ENCODE measurements at places on chromosomes 5 and 9.

DNA sequence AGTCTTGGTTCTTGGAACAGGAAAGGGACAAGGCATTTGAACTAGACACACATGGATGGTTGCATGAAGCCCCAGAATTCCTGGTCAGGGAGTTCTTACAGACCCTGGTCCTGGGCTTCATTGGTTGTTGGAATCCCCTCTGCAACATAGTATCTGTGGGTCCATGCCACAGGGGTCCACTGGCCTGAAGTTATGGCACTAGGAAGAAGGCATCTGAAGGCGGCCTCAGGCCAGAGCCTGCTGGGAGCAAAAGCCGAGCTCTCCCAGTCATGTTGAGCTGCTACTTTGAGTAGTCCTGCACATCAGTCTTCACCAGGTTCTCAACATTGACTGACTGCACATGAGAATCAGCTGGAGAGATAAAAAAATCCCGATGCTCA lies 71.1 kb upstream of the PITX1 start:
- DNase-seq = no peak

DNA sequence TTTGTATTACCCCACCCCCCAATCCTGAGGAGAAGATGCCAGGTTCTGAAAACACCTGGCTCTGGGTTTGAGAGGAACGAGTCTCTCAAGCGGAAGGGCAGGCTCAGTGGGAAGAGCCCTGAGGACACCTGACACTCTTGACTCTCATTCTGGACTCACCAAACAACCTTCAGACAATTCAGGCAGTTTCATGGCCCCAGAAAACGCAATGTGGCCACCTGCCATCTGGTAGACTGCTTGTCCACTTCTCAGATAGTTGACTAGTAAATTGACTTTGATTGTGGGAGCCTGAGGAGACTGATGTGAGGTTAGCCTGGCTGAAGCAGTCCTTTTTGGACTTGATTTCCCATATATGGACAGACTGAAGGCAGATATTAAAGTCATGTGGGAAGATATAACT lies 117.5 kb upstream of the FSTL4 start:
- DNase-seq = no peak

GRCh38 chr9:137760426-137760825 lies 117.2 kb upstream of the CACNA1B start:
- no peak for DNase-seq

DNA sequence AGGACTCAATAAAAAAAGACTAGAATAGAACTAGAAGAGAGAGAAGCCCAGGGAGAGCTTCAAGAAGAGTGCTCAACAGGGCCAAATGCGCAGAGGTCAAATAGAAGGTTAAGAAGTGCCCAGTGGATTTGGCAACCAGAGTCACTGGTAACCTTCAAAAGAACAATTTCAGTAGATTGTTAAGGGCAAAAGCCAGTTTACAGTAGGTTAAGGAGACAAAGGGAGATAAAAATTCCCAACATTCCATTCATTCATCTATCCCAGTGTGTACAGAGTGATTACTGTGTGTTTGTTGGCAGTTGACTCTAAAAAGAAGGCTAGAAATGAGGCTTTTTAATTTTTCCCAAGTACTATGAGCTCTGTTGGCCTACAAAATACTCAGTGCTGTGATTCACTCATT lies 69.4 kb downstream of the RIGI start:
- DNase-seq = no peak

- no peak for DNase-seq
Measured at GRCh38 chr9:92730897-92731296, 33.7 kb downstream of the BICD2 start.

DNA sequence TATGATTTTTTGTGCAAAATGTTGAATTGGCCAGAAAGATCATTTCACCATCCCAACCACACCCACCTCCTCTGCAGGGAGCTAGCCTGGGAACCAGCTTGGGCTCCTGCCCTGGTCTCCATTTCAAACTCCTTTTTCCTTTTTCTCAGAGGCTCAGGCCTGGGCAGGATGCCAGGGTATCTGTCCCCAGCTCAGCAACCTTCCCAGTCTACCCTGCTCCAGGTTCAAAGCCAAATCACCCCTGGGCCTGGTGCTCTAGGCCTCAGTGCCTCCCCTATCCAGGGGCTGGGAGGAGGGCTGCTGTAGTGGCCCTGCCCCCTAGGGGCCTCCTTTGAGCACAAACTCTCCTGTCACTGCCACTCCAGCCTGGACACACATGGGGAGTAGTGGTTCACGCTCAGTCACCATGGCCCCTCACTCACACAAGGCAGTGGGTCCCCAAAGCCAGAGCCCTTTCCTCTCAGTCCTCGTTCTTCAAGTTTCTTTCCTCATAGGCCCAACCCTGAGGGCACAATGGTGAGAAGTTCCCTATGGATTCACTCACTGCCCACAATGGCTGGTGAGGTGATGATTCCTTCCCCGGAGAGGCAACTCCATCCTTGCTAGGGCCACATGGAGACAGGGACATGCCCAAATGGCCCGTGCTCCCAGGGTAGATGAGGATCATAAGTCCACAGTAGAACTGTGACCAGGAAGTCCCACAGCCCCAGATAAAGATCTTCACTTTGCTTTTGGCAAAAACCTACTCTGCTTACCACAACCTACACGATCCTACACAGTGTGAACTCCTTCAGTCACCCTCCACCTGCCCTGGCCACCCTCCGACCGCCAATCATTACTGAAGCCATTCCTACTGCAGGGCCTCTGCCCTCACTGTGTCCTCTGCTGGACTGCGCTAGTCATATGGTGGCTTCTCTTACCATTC lies 1.6 kb upstream of the ST6GALNAC4 start:
- no peak for DNase-seq

DNA sequence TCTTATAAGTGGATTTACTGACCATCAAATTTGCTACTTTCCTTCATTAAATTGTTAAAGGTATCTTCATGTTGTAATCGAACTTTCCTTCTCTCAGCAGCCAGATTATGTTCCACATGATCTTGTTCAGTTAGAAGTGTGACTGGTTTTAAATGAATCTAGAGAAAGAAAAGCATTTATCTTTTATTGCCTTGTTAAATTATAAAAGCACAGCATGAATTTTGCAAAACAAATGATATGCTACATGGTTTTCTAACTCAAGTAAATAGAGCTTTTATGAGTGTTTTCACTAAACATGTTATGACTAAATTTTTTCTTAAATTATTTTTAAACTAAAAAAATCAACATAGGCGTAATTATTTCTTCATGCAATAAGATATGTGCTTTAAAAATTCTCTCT lies 34.1 kb downstream of the ACOT12 start:
- no peak for DNase-seq

DNA sequence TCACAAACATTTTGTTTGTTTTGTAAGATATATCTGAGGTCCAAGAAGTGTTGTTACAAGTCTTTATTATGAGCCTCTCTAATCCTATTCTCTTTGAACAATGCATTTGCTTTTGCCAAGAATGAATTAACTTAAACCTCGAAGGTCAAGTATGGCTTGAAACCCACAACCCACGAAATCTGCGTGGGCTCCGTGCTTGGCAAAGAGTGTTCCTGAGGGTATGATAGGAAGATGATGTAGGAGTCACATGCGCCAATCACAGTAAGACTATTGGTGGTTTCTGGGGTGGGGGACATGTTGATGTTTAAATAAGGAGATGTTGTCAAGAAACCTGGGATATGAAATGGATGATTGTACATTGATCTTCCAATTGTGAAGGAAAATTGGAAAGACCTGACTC lies 330.8 kb upstream of the RFX3 start:
- DNase-seq = no peak

DNA sequence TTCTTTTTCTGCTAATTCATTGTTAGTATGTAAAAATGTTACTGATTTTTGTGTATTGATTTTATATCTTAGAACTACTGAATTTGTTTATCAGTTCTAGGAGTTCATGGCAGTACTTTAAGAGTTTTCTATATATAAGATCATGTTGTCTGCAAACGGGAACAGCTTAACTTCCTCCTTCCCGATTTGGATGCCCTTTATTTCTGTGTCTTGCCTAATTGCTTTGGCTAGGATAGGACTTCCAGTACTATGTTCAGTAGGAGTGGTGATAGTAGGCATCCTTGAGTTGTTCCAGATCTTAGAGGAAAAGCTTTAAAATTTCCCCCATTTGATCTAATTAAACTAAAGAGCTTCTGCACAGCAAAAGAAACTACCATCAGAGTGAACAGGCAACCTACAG lies 20.1 kb downstream of the RCL1 start:
- DNase-seq = no peak

DNA sequence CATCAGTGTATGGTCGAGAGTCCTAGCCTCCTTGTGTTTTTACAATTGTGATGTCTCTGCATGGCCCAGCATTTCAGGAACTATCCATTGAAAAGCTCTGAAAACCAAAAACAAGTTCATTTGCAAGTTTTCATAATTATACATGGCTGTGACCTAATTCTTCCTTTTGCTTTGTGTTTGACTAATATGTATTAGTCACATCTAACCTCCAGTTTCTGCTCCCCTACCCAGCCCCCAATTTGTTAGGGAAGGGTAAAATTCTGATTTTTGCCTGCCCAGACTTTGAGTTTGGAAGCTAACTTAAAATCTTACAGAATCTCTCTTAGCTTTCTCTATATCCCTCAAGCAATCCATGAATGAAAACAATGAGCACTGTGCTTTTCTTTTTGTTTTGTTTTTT lies 128.2 kb upstream of the SEMA6A start:
- DNase-seq = no peak

DNA sequence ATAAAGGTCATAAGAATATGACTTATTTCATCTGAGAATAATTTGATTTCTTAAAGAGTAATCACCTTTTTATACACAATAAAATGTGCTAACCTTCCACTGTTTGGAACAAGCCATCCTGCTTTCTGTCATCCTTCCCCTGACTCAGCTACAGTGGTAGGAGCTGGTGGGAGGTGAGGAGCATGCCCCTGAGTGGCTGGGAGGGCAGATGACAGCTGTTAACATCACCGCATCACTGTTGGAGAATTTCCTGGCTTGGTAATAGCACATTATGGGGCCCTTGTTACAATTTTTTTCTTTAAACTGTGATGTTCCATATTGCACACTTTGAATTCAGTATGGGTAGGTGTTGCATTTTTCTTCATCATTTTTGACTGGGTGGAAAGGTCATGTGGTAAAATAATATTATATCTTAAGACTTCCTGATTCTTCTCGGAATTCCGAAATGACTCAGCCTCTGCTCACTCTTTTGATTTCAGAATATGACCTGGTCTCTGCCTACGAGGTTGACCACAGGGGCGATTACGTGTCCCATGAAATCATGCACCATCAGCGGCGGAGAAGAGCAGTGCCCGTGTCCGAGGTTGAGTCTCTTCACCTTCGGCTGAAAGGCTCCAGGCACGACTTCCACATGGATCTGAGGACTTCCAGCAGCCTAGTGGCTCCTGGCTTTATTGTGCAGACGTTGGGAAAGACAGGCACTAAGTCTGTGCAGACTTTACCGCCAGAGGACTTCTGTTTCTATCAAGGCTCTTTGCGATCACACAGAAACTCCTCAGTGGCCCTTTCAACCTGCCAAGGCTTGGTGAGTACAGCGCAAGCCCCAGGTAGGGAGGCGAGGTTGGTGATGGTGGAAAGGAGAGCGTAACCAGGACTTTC lies 5.8 kb downstream of the ADAMTS16 start:
- no peak for DNase-seq

GRCh38 chr5:96975656-96976055 lies 39.8 kb downstream of the LNPEP start:
- no peak for DNase-seq

DNA sequence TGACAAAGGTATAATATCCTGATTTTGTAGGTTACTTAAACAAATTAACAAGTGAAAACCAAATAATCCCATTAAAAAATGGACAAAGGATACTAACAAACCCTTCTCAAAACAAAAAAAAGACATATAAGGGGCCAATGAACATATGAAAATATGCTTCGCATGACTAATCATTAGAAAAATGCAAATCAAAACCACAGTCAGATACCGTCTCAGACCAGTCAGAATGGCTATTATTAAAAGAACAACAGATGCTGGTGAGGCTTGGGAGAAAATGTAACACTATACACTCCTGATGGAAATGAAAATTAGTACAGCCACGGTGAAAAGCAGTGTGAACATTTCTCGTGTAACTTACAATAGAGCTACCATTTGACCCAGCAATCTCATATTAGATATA lies 1542.2 kb upstream of the CDH9 start:
- no peak for DNase-seq

DNA sequence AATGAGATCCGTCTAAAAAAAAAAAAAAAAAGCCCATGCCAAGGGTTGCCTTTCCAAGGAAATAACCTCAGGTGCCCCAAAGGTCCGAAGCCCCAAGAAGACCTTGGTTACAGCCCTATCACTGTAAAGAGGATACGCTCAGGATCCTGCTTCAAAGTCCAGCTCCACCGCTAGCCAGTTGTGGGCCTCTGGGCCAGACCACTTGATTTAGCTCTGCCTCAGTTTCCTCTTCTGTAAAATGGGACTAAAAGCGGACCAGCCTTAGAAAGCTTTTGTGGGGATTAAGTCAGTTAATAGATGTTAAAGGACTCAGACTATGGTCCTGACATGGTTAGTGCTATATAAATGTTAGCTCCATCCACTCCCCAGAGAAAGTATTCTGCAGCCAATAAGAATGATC lies 48.7 kb upstream of the ORM1 start:
- DNase-seq = no peak

GRCh38 chr9:129013674-129014073 lies 14.5 kb downstream of the SH3GLB2 start:
- no peak for DNase-seq

GRCh38 chr9:118670011-118670953 lies 699.0 kb downstream of the BRINP1 start:
- DNase-seq = no peak

DNA sequence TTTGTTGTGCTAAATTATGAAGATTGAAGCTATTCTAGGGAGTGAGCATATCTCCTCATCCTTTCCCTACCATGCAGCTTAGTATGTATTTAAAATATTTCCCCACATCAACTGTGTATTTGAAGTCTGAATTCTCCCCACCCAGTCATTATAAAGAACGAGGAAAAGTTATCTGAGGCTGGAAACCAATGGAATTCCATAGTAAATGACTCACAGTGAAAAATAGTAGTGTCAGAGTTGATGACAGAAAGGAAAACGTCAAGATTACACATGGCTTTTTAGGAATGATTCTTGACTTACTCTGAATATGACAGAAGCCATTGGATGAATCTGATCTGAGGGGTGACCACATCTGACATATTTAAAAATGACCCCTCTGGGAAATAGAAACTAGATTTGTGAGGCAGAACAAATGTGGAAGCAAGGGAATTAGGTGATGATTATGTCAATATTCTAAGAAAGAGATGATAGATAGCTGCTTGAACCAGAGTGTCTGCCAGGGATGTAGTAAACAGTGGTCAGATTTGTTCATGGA lies 1768.9 kb upstream of the CDH9 start:
- no peak for DNase-seq

GRCh38 chr5:102981957-102982635 lies 137.8 kb downstream of the GIN1 start:
- DNase-seq = no peak

DNA sequence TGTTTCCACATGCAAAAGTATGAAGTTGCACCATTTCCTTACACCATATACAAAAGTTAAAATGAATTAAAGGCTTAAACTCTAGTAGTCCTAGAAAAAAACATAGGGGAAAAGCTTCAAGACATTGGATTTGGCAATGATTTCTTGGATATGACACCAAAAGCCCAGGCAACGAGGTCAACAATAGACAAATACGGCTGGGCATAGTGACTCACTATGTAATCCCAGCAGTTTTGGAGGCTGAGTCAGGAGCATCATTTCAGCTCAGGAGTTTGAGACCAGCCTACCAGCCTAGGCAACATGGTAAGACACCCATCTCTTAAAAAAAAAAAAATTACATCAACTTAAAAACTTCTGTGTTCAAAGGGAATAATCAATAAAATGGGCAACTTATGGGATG lies 30.9 kb upstream of the SREK1 start:
- DNase-seq = no peak
